ENCODE measurements at places on chromosomes 6 and 20. TPM values are rescaled to one million over a fixed set of nuclear protein-coding genes. Genes with fewer than 3 reads are reported as not detected.

- DNase-seq = peak; percentile 77
Measured at GRCh38 chr6:88165844-88166492, at the start of gene CNR1. Gene CNR1, minus strand, starts transcription at chr6:88166347. Its CDS starts 21,073 bp downstream, at chr6:88145274.

DNA sequence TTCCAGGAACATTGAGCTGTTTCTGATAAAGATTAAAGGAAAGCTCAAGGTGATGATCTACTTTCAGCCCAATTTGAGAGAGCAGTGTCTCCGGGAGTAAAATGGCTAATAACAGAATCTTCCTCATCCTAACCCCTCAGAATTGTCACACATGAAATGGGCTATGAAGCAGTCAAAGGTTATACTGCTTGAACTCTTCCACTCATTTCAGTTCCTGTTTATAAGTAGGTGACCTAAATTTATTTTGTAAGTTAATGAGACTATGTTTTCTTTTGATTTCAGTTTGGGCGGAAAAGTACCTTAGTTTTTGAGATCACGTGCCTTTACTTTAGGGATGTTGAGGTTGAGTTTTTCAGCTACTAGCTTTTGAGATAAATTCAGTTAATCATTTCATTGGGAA lies 47.2 kb downstream of the QKI start:
- no peak for DNase-seq

GRCh38 chr6:154909311-154909710 lies 85.8 kb upstream of the TIAM2 start:
- no peak for DNase-seq

Gene GABBR1
- 21.1 TPM for total RNA-seq

- no peak for DNase-seq
Measured at GRCh38 chr6:41648921-41649320, 10.7 kb downstream of the MDFI start.

Gene TFAP2B
- total RNA-seq = not detected

DNA sequence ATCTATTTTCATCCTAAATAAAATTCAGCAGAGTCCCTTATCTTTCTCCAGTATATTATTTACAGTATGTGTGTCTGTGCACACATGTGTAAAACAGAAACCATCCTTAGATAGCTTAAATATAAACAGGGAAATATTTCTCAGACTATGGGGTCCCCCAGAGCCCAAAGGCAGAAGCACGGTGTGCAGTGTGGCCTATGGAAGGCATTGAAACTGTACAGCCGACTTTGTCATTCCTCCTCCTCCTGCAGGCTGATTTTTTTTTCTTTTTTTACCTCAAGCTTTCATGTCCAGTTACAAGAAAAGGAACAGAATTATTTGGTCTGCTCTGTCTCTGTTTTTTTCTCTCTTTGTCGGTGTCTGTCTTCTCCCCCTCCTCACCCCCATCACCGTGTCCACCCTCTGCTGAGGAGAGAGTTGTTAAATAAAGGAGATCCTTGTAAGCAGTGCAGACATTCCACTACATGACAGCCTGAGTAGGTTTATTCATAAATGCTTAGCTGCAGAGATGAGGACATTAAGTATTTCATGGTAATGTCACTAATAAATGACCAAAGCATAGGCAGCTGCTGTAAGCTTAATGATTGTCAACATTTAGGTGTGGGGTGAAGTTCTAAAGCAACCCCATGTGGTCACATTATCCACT lies 31.8 kb upstream of the SLC35D3 start:
- no peak for DNase-seq

Gene PACRG
- total RNA-seq = 2.5 TPM

All from pancreas (tissue), 10 donors.